Stimulated activated CD4-positive, alpha-beta T cell treated with anti-CD3 and anti-CD28 coated beads, TNF-alpha, amount 100 ng/mL, for 1 hour (primary cell): ENCODE measurements at places on chromosomes 7 and 10.

GRCh38 chr7:3501671-3502070 is 200.6 kb downstream of the SDK1 start:
- DNase-seq, result no peak

GRCh38 chr7:47693216-47693615 is 111.3 kb upstream of the TNS3 start:
- DNase-seq, result no peak

DNA sequence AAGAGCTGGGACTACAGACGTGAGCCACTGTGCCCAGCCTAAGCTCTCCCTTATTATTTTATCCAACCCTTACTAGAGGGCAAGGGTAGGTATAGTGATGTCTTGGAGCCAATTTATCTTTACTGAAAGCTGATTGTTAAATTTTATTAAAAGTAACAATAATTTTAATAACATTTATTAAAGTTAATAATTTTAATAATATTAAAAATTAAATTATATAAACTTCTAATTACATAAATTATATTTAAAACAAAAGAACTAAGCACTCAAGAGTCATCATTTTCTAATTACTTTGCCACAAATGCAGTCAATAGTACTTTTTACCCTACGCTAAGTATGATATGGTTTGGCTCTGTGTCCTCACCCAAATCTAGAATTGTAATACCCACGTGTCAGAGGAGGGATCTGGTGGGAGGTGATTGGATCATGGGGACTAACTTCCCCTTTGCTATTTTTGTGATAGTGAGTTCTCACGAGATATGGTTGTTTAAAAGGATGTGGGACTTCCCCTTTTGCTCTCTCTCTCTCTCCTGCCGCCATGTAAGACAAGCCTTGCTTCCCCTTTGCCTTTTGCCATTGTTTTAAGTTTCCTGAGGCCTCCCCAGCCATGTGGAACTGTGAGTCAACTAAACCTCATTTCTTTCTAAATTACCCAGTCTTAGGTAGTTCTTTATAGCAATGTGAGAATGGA is 58.4 kb upstream of the ETV1 start:
- no peak for DNase-seq

DNA sequence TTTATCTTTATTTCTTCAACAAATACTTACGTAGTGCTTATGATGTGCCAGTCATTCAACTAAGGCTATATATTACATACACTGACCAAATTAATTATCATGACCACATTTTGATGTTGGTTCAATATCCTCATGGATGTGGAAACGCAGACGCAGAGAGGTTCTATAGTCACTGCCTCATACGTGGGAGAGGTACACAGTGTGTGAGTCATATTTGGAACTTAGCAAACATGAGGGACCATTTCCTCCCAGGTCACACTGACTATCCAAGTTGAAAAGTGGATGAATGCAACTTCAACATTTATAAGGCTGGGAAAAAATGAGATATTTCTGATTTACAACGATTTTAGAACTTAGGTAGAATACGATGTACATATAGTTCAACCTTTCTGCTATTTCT is 113.6 kb downstream of the PRLHR start:
- DNase-seq, result no peak

GRCh38 chr10:3671386-3671955 is 113.5 kb downstream of the KLF6 start:
- no peak for DNase-seq

- no peak for DNase-seq
These were observed 341.8 kb upstream of the SEMA3A start for GRCh38 chr7:84536271-84536870.

DNA sequence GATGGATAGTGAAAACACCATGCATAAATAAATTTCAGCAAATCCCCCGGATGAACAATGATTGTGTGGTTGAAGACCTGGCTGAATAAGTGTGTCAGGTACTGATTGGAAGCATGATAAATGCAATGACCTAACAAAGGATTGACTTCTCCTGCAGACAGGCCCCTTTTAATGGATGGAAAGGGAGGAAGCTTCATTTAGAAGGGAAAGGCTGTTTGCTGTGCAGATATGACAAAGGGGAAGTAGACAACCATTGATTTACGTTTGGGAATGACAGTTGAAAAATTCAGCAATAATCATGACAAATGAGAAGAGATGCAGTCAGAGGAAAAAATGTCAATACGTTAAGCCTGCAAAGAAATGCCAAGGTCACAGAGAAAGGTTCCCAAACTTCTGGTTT is 503.8 kb downstream of the LRMDA start:
- no peak for DNase-seq

- no peak for DNase-seq
These were observed 11.1 kb downstream of the UNC5B start for GRCh38 chr10:71223347-71224058.

DNA sequence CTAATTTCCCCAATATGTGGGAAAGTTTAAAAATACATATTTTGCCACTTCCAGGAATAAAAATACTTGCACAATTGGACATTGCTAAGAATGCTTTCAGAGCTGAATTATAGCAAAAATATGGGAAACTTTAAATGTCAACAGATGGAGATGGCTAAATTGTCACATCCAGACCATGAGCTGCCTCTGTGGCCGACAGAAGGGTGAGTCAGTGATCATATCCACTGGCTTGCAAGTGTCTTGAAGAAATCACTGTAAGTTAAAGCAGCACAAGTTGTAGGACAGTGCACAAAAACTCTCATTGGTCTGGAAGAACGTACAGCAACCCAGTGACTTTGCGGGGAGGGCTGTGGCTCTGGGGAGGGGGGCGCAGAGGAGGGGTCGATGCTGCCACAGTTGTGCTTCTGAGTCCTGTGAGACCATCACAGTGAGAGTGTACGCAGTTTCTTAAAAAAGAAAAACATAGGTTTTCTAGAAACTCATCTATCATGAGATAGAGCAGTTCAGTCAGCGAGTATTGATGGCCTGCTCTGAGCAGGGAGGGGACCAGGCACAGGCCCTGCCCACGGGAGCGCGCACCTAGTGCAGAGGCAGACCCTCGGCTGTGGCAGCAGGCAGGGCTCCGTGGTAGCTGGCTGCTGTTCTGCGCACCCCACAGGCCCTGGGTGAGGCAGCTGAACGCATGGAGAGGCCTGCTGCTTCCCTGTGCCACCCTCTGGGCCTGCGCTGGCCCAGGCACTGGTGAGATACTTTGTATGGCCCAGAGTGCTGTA is 25.5 kb downstream of the LRRC27 start:
- DNase-seq, result no peak
